Frontal cortex (tissue), 4 donors: ENCODE measurements at places on chromosomes 2 and 18. TPM values are rescaled to one million over a fixed set of nuclear protein-coding genes. Genes with fewer than 3 reads are reported as not detected.

DNA sequence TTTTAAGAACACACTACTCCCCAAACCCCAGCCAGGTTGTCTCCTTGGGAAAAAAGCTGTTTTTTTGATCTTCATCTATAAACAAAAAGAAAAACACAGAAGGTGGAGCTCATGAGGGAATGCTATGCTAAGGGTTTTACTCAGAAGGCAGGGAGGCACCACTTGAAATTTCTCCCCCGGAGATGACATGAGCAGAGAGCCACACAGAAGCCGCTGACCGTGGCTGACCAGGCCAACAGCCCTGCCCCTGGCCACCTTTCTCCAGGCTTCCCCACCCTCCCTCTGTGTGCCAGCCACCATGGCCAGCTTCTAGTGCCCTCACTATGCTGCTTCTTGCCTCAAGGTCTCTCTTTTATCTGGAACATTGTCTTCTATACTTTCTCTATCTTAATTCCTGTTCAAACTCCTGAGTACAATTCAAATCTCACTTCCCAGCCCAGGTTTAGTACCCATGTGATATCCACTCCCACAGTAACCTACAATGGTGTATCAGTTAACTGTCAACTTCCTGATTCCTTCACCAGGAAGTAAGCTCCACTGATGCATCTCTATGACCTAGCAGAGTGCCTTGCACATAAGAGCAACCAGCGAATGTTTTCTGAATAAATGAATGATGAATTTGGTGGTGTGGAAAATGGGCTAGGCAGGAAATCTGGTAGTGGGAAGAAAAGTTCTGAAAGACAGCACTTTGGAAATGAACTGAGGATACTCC lies 15.3 kb downstream of the LAPTM4A start:
- DNase-seq: no peak

GRCh38 chr18:79136742-79137141 lies 67.5 kb downstream of the ATP9B start:
- DNase-seq: no peak

DNA sequence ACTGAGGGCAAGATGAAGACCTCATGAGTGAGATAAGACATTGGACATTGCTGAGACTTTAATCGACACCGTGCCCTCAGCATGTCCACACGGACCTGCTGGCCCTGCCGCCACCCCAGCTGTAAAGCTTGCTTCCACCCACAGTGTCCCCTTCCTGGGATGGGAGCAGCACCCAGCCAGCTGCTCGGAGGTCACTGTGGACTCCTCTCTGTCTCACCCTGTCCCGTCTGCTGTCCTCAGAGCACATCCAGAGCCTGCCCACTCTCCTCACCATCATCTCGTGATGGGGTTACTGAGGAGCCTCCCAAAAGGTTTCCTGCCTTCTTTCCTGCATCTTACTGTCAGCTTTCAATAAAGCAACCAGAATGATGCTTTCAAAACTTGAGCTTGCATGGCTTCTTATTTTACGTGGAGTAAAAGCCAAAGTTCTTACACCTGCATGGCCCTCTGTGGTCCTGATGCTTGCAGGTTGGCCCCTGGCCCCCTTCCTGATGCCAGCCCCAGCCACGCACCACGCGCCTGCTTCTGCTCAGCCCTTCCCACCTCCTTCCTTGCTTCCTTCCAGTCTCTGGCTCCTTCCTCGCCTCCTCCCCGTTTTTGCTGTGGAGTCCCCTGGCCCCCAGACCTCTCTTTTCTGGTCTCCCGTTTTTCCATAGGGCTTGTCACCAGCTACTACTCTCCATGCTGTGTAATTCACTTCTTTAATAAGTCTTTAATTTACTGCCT lies 67.0 kb downstream of the DGKD start:
- DNase-seq: no peak

DNA sequence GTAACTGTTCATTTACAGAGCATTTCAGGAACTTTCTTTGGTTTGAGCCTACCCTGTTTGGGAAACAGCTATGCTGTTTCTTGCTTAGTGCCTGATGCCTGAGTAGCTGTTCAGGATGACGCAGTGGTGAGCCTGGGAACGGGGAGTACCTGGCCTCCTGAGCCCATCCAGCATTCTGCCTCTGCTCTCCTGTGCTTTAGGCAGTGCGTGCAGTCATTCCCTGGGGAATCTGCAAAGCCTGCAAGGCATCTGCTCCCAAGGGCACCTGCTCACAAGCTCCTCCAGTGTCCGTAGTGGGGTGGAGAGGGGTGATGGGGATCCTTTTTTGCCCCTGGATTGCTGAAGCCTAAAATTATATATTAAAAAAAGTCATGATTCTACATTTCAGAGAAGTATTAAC lies 68.8 kb downstream of the RAPGEF4 start:
- DNase-seq: no peak

DNA sequence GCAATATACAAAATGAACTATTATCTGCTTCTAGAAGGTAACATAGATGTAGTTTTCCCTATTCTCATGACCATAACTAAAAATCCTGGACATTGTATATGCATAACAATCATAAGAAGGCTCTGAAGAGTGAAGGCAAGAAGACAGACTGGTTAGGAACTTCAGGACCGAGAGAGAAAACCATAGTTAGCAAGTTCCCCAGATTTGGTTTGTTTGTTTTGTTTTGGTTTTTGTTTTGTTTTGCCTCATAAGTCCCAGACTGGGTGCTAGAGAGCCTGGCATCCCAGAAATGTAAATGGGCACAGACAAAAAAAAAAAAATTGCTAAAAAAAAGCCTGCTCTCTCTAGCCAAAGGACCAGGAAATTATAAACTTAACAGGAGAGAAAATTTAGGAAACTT lies 192.2 kb upstream of the FBXO11 start:
- no peak for DNase-seq

- DNase-seq: no peak
Observed at GRCh38 chr2:173223871-173224270, 130.8 kb upstream of the CDCA7 start.

- no peak for DNase-seq
Observed at GRCh38 chr2:171249689-171250088, 89.0 kb upstream of the TLK1 start.

DNA sequence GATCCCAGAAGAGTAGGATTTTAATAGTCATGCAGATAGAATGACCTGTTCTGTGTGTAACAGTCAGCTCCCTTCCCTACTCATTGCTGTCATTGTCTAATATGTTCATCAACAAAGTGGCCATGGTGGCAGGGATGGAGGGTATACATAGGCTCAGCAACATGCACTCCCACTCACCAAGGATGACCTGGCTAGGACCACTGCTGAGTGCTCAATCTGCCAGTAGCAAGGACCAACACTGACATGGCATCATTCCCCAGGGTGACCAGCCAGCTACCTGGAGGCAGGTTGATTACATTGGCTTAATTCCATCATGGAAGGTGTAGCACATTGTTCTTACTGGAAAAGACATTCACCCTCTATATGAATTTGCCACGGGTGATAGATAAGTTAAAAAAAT lies 401.7 kb upstream of the CELF4 start:
- no peak for DNase-seq

GRCh38 chr2:166628478-166629136 lies 134.6 kb upstream of the SCN7A start:
- DNase-seq: no peak

DNA sequence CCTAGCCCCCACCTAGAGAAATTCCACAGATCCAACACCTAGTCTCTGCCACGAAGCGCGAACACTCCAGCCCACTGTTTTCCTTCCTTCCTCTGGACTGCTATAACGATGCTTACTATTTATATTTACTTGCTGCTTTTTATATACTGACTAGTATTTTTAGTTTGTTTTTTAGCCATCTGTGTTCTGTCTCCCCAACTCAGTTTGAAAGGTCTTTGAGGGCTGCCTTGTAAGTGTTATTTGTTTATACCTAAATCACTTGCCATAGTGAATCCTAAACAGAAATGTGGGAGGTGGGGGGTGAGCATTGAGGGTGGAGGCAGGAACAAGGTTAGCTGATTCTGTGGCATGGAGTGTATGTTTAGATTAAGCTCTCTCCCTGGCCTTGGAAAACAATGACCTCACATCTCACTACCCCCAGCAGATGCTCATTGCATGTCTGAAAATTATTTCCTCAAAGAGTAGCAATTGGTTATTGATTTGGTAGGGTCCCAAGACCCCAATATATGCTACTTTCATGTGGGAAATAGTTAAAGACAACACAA lies 1.1 kb upstream of the NCKAP5 start:
- DNase-seq: no peak

GRCh38 chr2:130726614-130727180 lies 2.2 kb upstream of the GPR148 start:
- DNase-seq: no peak

DNA sequence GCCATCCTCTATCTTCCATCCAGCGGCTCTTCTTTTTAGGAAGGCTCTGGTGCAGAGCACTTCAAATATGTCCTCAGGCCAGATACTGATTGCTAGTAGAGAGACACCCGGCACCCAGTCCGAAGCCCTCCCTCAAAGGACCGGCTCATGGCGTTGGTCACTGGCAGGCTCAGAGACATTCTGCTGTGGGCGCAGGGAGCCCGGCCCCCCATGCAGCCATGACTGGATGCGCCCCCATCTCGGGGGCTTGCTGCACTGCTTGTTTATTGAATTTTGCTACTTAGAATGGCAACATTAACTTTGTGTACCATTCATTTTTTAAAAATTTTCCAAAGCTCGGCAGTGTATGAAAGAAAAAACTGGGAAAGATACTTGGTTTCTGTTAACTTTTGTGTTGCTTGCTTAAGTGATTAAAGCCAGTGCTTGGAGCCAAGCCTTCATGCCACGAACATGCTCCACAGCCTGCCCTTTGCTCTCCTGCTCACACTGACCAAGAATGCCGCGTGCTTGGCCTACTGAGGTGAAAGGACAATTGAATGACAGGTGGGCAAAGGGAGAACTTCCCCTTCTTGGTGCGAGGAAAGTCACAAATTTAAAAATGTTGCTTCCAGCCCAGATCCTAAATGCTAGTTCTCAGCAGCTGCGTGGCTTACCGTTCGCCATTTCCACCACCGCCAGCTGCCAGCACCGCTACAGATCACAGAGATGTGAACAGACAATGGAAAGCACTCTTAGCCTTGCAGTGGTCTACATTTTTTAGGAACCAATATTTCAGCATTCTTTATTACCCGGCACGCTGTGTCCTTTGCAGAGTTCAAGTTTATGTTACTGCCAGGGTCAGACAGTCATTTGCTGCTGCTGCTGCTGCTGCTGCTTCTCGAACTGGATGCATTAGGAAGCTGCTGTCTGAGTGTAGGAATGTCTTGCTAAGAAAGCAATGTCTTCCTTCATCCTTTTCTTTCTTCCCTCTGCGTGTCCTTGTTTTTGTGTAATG lies 76.7 kb downstream of the FAM210A start:
- DNase-seq: no peak

- no peak for DNase-seq
Observed at GRCh38 chr18:36693931-36694620, 134.7 kb downstream of the TPGS2 start.

DNA sequence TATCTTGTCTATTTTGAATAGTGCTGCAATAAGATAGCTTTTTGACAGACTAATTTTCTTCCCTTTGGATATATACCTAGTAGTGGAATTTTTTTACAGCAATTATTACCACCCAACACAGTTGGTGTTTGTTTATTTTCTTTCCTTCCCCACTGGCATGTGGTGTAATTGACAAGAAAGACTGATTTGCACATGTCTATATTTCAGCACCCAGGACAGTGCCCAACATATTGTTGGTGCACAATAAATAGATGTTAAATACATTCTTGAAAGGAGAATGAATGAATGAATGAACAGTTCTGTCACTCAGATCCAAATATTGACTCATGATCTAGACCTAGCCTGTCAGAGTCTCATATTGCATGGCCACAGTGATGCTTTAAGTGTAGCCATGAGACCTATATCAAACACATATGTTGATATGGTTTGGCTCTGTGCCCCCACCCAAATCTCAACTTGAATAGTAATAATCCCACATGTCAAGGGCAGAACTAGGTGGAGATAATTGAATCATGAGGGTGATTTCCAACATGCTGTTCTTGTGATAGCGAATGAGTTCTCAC lies 538.2 kb downstream of the NYAP2 start:
- DNase-seq: no peak

GRCh38 chr2:210503001-210503623 lies 26.6 kb upstream of the LANCL1 start:
- peak; percentile 9 for DNase-seq

DNA sequence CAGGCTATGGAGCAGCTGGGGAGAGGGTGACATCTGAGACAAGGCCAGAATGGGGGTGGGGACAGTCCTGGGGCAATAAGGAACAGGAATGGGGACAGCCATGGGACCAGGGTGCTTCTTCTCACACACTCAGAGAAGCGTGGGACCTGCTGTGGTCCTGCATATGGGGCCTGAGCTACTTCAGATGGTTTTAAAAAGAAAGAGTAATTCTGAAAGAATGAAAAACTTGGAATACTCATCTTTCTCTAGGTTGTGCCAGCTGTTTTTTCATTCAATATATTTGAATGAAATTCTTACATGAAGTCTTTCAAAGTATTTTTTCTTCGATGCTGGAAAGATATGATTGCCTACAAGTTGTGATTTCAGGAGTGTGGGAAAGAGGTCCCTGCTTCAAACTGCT lies 227.5 kb upstream of the APCDD1 start:
- no peak for DNase-seq

- DNase-seq: no peak
Observed at GRCh38 chr2:203783496-203784203, 77.2 kb downstream of the CD28 start.

DNA sequence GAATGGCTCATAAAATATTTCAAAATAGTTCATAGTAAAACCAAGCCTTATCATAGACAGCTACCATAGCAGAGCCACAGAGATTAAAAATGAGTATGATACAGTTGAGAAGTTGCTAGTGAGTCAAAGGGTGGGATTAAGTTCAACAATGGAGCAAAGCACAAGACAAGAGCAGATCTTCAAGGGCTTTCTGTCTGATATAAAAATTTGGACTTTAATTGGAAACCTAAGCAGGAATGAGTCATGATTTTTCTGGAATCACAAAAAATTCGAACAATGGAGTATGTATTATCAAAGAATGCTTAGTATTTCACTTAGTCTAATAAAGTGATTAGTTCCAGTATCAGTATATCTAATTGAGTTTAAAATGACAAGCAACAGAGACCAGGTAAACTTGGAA lies 487.3 kb upstream of the NETO1 start:
- no peak for DNase-seq

- no peak for DNase-seq
Observed at GRCh38 chr18:74869904-74870863, 272.5 kb downstream of the ZNF407 start.

GRCh38 chr18:42080340-42080739 lies 125.3 kb downstream of the PIK3C3 start:
- no peak for DNase-seq

Gene ZNF407
- 22.0 TPM for total RNA-seq

Gene SH3RF3
- 9.0 TPM for total RNA-seq

Gene SLC4A5
- total RNA-seq: 1.2 TPM

Gene CPO
- total RNA-seq: not detected

Gene SLC38A11
- 2.4 TPM for total RNA-seq

Gene CCDC85A
- 31.0 TPM for total RNA-seq

Gene SERPINB10
- total RNA-seq: 0.41 TPM

Gene EFR3B
- total RNA-seq: 42.0 TPM

Gene NAT8
- not detected for total RNA-seq
